Right lung (tissue), 10 donors: ENCODE measurements at places on chromosomes 13 and 19. TPM values are rescaled to one million over a fixed set of nuclear protein-coding genes. Genes with fewer than 3 reads are reported as not detected.

Gene S1PR5
- polyA plus RNA-seq, result 0.41 TPM

GRCh38 chr19:35029737-35030256 is 473 bp upstream of the SCN1B start:
- DNase-seq, result no peak

DNA sequence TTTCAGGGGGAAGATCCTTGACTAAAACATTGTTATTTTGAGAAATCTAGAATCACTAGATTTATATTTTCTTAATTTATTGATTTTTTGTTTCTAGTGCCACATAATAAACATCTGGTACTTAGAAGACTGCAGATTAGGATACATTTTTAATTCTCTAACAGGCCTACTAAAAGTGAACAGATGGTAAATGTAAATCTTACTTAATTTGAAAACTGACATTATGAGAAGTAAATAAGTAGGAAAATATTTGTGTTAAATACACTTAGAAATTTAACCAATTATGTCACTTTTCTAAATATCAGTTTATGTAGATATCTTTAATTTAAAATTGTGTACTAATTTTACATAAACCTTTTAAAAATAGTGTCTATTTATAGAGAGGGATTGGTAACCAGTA is 2255.6 kb upstream of the PCDH20 start:
- peak; percentile 26 for DNase-seq

Gene SERPINE3
- 0.25 TPM for polyA plus RNA-seq

Gene MAP4K1
- 4.2 TPM for polyA plus RNA-seq

DNA sequence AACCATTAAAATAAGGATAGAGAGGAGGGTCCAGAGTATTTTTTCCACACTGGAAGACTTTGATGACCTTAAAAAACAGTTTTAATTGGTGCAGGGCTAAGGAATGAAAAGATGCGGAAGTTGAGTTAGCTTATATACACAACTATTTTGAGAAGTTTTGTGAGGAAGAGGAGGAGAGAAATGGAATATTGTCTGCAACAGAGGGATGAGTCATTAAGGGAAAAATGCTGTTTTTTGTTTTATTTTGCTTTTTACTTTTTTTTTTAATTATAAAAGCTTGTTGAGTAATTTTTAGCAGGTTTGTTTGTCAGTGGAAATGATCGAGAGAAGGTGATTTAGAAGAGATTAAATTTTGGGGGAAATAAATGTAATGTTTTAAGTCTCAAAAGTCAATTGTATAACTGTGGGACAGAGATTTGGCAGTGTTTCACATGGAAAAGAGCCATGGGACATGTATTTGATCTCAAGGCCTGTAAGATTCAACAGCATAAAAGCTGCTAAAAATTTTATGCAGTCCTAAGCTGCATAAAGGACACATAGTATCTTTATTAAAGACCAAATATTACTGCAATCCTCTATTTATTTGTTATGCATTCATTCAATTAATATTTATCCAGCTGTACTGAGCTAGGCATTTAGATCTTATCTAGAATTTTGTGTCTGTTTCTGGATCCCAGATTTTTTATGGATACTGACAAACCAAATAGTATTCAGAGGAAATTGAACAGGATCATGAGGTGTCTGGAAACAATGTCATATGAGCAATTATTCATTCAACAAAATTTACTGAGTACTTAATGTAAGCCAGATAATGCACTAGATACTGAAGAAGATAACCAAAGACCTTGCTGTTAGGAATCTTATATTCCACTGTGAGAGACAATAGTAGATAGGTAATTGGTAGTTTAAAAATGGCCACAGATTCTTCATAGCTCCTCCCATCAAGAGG is 72.7 kb downstream of the DNAJC15 start:
- DNase-seq, result peak; percentile 25

DNA sequence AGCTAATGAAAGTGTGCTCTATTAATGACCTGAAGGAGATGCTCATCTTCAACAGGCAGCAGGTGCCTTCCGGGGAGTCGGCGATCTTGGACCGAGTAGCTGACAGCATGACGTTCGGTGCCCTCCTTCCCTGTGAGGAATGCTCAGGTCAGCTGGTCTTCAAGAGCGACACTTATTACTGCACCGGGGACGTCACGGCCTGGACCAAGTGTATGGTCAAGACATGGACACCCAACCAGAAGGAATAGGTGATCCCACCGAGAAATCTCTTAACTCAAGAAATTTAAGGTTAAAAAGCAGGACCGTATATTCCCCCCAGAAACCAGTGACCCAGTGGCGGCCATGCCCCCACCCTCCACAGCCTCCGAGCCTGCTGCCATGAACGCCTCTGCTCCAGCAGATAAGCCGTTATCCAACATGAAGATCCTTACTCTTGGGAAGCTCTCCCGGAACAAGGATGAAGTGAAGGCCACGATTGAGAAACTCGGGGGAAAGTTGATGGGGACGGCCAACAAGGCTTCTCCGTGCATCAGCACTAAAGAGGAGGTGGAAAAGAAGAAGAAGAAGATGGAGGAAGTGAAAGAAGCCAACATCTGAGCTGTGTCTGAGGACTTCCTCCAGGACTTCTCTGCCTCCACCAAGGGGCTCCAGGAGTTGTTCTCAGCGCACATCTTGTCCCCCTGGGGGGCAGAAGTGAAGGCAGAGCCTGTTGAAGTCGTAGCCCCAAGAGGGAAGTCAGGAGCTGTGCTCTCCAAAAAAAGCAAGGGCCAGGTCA is 22.8 kb upstream of the ANKRD10 start:
- DNase-seq, result no peak

DNA sequence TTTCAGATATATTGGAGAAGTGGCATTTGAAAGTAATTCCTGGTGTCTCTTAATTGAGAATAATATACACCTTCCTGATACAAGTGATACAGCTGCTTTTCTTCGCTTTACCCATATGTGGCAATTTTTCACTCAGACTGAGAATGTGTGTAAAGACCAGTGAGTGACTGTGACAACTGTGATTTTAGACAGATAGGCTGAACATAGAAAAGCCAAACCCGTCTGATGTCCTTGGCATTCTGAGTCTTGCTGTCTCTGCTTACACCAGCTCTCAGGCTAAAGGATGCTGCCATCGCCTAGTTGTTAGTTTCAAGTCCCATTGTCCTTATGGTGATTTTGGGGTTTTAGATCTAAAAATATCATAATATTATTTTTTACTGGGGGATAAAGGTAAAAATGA is 492.6 kb downstream of the RFC3 start:
- DNase-seq, result no peak

- DNase-seq, result peak; percentile 47
Measured at GRCh38 chr13:110869805-110870706, 44.8 kb downstream of the ANKRD10 start.

Gene C19orf73
- 0.28 TPM for polyA plus RNA-seq

- no peak for DNase-seq
Measured at GRCh38 chr19:40144947-40145748, 46.1 kb upstream of the MAP3K10 start.

GRCh38 chr13:43880214-43880855 is 631 bp downstream of the LACC1 start:
- no peak for DNase-seq

DNA sequence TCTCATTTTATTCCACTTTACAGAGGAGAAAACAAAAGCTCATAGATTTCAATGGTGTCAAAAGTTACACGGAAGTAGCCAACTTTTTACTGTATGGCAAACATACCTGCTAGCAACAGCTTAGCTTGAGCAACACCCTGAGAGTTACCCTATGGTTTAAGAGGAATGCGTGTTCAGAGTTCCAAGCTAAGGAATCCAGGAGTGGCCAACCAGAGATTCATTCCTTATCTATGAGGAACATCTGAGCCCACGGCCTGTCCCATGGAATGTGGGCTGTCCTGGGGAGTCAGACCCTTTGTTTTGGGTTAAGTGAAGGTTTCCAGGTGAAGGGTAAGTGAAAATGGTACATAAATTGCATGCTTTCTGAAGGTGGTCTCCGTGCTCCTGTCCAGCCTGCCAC is 67.5 kb downstream of the STARD13 start:
- DNase-seq, result no peak
